CD4-positive, alpha-beta T cell treated with Interleukin-15 for 4 hours (primary cell): ENCODE measurements at places on chromosomes 1 and 21.

DNA sequence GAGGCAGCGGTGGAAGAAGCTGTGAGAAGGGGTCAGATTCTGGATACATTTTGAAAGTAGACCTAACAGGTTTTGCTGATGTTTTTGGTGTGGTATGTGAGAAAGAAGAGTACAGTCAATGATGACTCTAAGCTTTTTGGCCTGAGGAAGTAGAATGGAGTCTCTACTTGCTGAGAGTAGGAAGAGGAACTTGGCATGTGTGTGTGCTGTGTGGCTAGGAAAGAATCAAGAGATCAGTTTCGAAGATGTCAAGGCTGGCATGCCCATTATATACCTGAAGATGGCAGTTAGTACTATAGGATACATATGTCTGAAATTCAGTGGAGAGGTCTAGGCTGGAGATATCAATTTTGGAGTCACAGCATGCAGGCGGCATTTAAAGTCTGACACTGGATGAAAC, 64.4 kb downstream of the MAB21L3 start:
- DNase-seq = no peak

DNA sequence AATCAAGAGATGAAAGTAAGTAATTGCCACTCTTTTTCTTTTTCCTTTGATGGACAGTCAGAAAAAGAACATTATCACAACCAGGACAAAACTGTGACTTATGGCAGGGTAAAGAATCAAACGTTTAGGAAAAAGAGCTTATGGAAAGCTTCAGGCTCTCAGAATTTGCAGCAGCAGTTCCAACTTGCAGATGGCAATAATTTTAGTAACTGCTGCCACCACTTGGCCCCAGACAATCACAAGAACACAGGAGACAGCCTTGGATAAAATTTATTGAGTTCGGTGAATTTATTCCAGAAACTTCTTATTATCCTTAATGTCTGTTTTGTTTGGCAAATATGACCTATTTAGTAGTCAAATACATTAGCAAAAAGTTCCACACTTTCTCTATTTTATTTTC, 804.4 kb downstream of the BRINP3 start:
- DNase-seq = no peak

GRCh38 chr1:92362970-92363369, 64.1 kb downstream of the RPAP2 start:
- DNase-seq = no peak

GRCh38 chr1:65964123-65964522, 171.4 kb downstream of the PDE4B start:
- DNase-seq = no peak

- DNase-seq = no peak
These were observed 30.2 kb downstream of the ADARB1 start for GRCh38 chr21:45104560-45104959.

DNA sequence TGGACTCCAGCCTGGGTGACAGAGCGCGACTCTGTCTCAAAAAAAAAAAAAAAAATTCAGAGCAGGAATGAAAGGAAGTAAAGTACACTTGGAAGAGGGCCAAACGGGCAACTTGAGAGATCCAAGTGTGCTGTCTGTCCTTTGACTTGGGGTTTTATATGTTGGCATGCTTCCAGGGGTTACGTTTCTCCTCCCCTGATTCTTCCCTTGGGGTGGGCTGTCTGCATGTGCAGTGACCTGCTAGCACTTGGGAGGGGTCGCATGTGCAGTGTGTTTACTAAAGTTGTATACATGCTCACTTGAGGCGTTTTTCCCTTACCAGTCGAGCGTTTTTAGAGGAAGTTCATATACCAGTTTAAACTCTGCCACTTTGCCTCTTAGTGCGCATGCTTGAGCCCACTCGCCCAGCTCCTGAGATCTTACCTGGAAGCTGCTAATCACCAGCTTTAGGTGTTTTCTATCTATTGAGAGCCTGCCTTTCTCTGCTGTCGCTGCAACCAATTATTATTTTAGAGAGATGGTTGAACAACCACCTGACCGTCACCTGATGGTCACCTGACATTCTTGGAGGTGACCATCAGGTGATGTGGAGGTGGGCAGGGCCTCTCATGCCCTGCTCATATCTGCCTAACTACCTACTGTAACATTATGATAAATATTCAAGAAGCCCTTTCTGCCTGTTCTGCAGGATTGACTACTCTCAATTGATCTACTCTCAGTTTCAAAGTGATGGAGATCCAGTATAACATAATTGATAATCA, 140.1 kb downstream of the MACF1 start:
- DNase-seq = no peak

DNA sequence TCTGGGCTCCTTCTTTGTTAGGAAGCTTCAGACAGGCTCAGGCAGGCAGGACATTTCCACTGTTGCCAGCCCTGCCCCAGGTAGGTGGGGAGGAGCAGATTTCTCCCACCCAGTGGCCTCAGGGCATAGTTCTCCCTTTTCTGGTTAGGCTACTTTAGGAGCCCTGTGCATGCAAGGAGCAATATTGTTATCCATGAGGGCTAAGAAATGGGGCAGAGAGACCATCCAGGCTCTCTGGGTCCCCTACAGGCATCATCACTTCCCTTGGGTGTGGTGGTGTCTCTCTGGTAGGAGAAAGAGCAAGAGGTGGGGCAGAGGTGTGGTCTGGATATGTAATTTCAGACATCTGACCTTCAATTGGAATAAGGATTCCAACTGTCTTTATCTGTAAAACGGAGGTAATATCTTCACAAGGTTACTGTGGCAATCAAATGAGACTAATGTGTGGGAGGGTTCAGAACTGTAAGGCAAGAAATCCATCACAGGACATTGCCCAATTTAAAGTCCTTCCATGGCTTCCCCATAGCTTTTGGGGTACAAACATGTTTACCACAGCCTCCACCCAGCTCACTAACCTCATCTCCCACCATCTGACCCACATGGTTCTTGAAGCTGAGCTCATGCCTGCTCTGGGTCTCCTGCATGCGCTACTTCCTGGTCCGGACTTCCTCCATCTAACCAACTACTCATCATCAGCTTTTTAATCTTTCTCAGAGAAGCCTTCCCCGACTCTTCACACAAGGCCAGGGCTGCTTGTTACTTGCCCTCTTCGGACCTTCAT, 26.1 kb downstream of the PCAT6 start:
- DNase-seq = no peak

DNA sequence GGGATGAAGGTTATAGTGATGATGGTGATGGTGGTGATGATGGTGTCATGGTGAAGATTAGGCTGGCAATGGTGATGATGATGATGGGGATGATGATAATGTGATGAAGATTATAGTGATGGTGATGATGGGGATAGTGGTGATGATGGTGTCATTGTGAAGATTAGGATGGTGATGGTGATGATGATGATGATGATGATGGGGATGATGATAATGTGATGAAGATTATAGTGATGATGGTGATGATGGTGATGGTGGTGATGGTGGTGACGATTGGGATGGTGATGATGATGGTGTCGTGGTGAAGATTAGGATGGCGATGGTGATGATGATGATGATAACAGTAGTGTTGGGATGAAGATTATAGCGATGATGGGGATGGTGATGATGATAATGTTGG, 285.1 kb upstream of the AJAP1 start:
- no peak for DNase-seq

- no peak for DNase-seq
These were observed 384.7 kb upstream of the CXADR start for GRCh38 chr21:17128132-17128531.

DNA sequence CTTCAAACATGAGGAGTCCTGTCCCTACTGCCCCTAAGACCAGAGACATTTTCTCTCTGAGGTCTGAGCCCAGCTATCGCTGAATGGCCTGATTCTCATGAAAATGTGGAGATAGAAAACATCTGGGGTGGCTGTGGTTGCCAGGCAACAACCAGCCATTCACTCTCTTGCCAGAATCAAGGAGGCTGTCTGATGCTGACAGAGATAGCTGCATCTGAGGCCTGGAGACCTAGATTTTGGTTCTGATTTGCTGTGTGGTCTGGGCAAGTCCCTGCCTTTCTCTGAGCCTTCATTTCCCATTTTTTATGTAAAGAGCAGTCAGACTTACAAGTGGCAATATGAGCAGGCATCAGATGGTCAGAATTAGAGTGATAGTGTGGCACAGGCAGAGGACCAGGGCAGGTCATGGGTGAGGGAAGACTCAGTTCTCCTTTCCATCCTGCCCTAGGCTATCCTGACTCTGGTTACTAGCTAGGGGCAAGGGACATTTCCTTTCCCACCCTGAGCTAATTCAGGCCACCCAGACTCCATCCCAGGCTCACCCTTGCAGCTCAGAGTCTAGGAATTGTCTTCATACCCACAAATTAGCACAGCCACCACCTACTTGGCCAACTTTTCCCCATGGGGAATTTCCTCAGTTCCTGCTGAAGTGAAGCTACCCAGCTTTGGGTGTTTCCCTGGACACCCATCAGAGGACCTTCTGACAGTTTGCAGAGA, 20.0 kb upstream of the RNF19B start:
- DNase-seq = peak; percentile 76

DNA sequence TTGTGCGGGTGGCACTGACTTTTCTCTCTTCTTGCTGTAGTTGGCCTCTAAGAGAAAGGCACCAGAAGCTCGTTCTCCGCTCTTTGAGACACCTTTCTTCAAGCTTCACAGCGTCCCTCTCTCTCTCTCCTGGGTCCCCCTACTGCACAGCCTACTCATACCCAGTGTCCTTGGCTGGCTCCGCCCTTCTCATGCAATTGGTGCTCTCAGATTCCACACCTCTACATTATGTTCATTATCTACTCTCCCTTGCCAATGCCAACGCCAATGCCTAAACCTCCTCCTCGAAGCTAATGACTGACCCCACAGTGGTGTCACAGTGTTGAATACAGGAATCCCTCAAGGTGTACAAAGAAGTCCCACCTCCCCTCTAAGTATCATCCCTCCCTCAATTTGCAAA, 4.8 kb upstream of the DNAJC28 start:
- no peak for DNase-seq

DNA sequence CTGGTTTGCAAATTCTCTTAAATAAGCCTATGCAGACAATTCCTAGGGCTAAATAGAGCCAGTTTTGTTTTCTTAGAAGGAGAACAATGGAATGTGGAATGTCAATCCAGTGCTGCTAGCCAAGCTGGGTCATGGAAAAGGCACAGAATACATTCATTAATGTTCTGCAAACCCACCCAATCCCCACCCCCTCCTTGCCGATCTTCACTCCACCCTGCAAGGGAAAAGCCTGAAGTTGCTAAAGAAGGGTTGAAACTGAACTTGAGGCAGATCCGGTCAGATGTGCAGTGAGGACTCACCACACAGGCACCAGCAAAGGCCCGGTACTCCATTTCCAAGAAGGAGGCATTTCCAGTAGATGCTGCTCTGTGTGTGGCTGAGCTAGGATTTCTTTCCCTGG, 179.6 kb downstream of the PLPP3 start:
- DNase-seq = no peak

DNA sequence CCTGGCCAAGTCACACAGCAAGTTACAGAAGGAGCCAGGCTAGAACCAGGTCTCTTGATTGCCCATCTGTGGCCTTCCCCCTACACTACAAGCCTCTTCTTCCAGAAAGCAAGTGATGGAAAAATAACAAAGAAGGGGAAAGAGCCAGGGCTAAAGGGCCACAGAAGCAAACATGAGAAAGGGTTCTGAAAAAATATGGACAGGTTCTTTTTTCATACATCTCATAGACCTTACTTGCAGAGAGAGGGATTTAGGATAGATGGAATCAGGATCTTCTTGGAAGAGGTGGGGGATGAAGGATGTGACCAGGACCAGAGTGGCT, 3.2 kb downstream of the RHBG start:
- DNase-seq = no peak

GRCh38 chr1:52727956-52728656, 1.9 kb downstream of the ZYG11B start:
- no peak for DNase-seq

- DNase-seq = no peak
These were observed 125.0 kb upstream of the KCNK2 start for GRCh38 chr1:214957330-214958137.

DNA sequence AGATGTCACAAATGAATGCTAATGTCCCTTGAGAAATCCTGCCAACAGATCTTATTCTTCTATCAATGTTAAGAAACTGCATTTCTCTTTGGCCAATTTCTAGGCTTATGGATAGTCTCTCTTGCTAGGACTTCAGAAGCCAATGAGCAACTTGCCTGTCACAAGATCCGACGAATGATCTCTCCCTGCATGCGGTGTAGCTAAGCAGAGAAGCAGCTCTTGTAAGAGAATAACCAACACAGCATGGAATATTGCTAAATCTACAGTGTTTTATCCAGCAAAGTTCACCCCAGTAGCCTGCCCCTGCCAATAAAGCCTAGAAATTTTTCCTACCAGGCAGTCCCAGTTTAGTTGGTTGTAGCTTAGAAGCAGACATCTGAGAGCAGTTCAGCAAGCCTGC, 2.1 kb upstream of the SLC44A5 start:
- no peak for DNase-seq

- no peak for DNase-seq
These were observed 1327.9 kb downstream of the BRINP3 start for GRCh38 chr1:189149547-189150375.

- no peak for DNase-seq
These were observed 29.3 kb upstream of the COL6A2 start for GRCh38 chr21:46068516-46069079.

DNA sequence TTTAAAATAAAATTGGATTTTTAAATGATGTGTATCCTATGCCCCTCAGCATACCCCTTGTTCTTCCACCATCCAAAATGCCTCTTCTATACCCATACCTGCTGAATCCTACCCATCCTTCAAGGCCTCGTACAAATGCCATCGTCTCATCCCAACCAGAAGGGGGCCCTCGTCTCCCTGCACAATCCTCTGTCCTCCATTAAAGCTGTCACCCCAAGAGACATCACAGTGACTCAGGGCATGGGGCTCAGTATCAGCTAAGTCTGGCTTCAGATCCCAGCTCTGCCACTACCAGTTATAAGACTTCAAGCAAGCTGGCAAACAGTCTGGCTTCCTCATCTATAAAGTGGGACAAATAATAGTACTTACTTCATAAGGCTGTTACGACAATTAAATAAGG, 23.8 kb downstream of the IGFN1 start:
- DNase-seq = no peak

- no peak for DNase-seq
These were observed 153.5 kb upstream of the TMEM51 start for GRCh38 chr1:15000030-15000429.

DNA sequence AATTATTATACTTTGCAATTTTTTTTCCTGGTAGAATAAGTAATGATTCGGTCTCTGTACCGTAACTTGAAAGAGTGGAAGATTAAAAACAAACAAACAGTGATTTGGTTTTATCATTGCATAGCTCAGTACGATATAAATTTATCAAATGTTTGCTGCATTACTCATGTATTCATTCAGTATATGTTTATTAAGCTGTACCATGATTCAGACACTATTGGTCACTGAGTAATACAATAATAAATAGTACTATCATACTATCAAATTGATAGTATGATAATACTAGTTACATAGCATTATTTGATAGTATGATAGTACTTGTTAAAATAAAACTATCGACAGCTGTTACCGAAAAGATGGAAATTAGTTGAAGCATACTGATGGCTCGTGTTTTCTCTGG, 12.1 kb downstream of the CENPF start:
- no peak for DNase-seq

DNA sequence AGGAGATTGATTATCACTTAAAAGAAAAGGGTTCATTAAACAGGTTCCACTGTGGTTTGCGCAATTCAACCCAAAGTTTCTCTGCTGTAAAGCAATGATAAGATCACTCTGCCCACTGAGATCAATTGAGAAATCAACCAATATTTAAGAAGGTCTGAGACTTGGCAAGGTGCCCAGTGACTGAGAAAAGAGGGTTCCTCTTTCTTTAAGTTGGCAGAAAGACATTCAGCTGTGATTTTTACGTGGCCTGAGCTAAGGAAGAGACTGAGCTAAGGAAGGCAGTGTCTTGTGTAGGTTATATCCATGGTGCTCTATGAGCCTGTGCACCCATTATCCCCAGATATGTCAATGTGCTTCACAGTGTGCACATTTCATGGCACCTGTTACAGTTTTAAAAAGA, 344.1 kb downstream of the DISC1 start:
- no peak for DNase-seq
